ENCODE measurements at places on chromosomes 2 and 18.

DNA sequence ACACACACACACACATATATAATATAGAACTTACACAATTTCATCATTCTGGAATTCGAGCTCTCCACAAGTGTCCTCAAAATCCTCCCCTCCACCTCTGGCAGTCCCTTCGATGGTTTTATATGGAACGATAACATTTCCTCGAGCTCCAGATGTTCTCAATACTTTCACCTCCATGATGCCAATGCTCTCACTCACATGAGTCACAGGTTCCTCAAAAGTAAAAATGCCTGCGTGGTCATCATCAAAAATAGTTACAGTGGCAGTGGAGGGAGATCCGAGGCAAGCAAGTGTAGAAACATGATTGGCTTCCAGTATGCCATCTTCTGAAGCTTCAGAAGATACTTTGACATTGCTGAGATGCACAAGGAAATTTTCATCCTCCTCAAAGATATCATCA lies 23.5 kb downstream of the SLC8A1 start:
- DNase-seq: no peak

DNA sequence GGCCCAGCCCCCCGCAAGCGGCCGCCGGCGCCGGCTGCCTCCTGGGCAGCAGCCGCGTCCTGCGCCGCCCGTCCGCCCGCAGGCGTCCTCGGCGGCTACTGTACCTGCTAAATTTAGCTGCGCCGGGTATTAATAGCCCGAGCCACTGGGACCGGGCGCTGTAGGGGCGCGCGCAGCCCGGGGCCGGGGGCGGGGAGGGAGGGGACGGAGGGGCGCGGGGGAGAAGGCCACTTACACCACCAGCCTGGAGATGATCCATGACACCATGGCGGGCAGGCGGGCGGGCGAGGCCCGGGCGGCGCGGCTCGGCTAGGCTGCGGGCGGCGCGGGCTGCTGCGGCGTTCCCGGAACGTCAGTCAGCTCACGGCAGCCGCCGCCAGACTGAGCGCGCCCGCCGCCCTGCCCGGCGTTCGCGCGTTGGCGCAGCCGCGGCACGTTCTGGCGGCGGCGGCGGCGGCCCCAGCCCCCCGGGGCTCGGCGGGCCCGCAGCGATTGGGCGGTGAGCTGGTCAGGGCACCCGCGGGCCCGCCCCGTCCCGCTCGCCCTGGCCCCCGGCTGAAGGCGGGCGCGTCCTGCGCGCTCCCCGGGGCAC lies at the start of gene REEP1:
Gene REEP1 (minus strand): TSS at position 383 of the 592 bp plus-strand sequence. CDS start 116 bp downstream, at position 267.
- DNase-seq: no peak

DNA sequence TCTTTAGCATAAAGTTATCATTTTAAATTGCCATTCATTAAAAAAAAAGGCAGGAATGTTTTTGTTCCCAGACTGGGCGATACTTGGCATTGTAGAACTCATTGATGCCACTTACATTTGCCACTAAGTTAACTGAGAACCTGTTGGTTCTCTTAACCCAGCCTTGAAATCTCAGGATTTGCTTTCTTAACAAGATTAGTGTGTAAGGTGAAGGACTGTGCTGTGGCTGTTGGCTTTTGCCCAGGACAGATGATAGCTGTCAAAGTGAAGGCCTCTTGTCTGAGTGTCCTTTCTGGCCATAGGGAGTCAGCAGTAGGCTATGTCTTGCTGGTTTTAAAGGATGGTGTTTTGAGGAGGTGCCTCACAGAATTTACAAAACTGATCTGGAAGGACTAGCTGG lies 2.6 kb downstream of the DPYSL5 start:
- DNase-seq: no peak

DNA sequence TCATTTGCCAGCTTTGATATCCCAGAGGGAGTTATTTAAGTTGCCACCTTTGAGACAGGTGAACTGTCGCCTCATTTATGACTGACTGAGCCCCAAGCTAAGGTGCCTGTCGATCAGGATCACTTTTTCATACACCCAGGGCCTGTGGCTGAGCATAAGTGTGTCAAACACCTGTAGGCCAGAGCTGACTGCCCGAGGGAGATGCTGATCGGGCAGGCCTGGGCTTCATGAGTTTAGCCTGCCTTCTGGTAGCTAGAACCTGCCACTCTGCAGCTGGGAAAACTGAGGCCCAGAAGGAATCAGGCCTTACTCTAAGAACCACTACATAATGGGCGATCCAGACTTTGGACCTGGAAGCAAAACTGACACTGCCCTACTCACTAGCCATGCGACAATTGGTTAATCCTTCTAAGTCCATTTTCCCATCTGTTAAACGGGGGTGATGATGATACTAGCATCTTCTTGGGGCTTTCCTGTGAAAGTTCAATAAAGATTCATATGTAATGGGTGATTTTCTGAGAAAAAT lies 188.7 kb upstream of the GLI2 start:
- no peak for DNase-seq

GRCh38 chr2:227632827-227633226 lies 15.5 kb downstream of the SCYGR4 start:
- no peak for DNase-seq

DNA sequence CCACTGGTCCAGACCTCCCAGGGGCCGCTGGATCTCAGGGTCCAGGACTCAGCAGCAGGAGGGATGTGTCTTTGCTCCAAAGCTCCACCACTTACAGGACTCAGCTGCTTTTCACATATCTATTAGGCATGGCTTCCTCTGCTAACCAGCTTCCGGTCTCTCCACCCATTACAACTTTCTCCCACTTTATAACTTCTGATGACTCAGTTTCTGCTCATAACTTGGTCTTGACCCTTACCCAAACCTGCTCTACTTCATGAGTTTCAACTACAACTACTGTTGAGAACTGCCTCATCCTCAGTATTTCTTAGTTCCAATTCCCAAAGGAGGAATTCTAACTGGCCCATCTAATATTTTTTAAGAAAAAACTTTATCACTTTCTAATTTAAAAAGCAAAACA lies 17.2 kb downstream of the SULT1C2 start:
- no peak for DNase-seq

DNA sequence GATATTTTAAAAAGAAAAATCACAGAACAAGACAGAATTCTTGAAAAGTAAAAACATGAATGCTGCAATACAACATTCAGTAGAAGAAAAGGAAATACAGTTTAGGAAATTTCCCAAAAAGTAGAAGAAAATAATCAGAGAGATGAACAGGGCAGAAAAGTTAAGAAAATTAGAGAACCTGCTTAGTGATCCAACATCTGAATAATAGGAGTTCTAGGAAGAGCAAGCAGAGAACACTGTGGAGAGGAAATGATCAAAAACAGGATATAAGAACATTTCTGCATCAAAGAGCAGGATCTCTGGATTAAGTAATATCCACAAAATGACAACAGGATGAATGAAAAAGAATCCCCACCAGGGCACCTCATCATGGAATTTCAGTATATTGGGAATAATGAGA lies 8.8 kb upstream of the FHOD3 start:
- DNase-seq: no peak

- no peak for DNase-seq
Observed at GRCh38 chr2:124560592-124561112, 535.6 kb downstream of the CNTNAP5 start.

- DNase-seq: no peak
Observed at GRCh38 chr18:44536046-44536445, 144.6 kb upstream of the SETBP1 start.

DNA sequence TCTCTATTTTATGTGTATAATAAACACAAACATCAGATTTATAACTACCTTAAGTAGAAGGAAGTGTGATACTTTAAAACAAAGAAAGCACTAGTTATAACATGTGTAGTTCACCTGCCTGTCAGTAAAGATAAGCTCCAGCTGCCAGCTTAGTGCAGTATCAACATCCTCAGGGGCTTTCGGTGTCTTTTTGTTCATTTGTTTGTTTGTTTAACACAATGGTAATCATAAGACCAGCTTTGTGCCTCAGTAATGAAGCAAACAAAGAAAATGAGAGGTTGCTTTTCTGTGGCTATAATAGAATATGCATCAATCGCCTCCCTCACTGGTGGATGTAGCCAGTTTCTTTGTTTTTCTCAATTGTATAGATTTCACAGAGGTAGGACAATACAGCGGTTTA lies 1499.0 kb upstream of the TMEFF2 start:
- DNase-seq: no peak

GRCh38 chr2:120678926-120679325 lies 56.7 kb upstream of the GLI2 start:
- no peak for DNase-seq

GRCh38 chr18:67639872-67640271 lies 123.4 kb upstream of the DSEL start:
- no peak for DNase-seq

GRCh38 chr2:54609647-54610046 lies 113.8 kb upstream of the EML6 start:
- DNase-seq: no peak

DNA sequence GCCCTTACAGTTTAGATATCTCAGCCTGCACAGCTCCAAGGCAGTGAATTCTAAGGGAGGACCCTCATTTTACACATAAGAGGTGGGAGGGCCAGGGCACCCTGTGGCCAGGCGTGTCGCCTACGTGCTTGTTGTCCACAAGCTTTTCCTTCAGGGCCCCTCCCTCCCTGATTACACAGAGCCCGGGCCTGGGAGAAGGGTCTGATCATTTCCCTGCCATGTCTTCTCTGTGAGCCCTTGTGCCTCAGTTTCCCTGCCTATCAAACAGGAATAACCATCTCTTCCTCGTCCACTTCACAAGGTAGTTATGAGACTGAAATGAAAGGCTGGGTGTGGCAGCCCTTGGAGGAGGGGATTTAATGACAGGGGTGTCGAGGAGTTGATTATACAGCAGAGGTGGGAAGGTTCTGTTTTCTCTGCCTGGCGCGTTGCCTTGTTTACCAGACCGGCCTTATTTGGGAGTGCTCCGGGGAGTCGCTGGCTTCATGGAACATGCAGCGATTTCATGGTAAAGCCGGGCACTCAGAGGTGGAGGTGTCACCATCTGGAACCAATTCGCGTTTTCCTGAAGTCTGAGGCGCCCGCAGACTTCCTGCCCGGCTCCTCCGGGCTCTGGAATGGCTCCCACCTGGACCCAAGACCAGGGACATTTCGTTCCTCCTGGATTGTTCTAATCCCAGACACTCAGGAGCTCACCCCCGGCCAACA lies 208.9 kb downstream of the KLHL29 start:
- DNase-seq: no peak

DNA sequence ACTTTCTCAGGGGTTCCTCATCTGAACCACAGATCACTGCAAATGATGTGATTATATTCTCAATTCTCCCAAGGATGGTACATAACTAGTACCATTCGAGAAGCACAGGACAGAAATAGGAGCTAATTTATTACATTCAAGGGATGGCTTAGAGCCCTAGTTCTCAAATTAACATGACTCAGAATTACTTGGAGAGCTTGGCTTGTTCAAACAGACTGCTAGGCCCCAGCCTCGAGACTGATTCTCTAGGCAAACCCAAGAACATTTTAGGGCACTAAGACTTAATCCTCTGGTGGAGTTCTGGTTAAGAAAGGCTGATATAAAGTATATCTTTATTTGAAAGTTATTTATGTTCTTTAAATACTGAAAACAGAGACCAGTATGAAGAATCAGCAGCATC lies 35.8 kb downstream of the HIBCH start:
- DNase-seq: no peak

- DNase-seq: no peak
Observed at GRCh38 chr2:160742667-160743066, 249.1 kb upstream of the RBMS1 start.

- no peak for DNase-seq
Observed at GRCh38 chr2:45890819-45891218, 239.3 kb downstream of the PRKCE start.

DNA sequence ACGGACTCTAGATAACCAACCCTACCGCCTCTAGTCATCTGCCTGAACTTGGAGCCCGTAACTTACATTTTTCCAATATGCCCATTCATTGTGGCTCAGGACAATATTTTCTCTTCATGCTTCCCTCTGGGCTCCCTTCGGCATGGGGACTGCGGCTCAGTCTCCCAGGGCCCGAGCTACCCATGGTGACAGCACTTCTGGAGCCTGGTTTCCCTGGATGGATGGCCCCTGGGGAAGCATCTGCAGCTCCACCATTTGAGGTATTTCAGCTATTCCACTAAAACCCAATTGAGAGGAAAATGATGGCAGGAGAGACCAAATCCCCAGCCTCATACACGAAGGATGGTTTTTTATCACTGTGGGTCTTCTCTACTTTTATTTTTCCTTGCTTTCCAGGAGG lies 74.3 kb downstream of the KIF5C start:
- DNase-seq: no peak

GRCh38 chr2:203797276-203797675 lies 70.3 kb upstream of the CTLA4 start:
- DNase-seq: no peak
